Upper lobe of right lung (tissue), 1 donor: ENCODE measurements at places on chromosomes 5 and 9. TPM values are rescaled to one million over a fixed set of nuclear protein-coding genes. Genes with fewer than 3 reads are reported as not detected.

TMOD1 gene
- total RNA-seq, result 11.3 TPM

FOXD4 gene
- 0.75 TPM for total RNA-seq

OGN gene
- 10.6 TPM for total RNA-seq

TCF7 gene
- total RNA-seq, result 7.0 TPM

CD72 gene
- 3.0 TPM for total RNA-seq

HSD17B3 gene
- total RNA-seq, result 0.81 TPM

KIF20A gene
- 0.69 TPM for total RNA-seq

RASGRF2 gene
- total RNA-seq, result 5.4 TPM

NKD2 gene
- 64.4 TPM for total RNA-seq

PLPPR1 gene
- 5.0 TPM for total RNA-seq

FOXD4L6 gene
- total RNA-seq, result not detected

SYK gene
- total RNA-seq, result 63.8 TPM

OR1J2 gene
- total RNA-seq, result not detected

BSPRY gene
- 10.8 TPM for total RNA-seq

ELAVL2 gene
- not detected for total RNA-seq

PCDHGC5 gene
- 1.4 TPM for total RNA-seq

PCDHB12 gene
- 2.8 TPM for total RNA-seq

PCDHB10 gene
- total RNA-seq, result 2.1 TPM

TMEM215 gene
- not detected for total RNA-seq

PCDHB16 gene
- total RNA-seq, result 4.1 TPM

DENND1A gene
- 15.4 TPM for total RNA-seq

LCN6 gene
- total RNA-seq, result 21.5 TPM

TAF11L5 gene
- not detected for total RNA-seq

LAMC3 gene
- total RNA-seq, result 28.5 TPM

NAIP gene
- total RNA-seq, result 28.8 TPM

NR2F1-AS1 gene
- 16.2 TPM for total RNA-seq

SLC1A3 gene
- 43.5 TPM for total RNA-seq

RNF183 gene
- total RNA-seq, result not detected

TRAF1 gene
- 6.0 TPM for total RNA-seq

BHMT2 gene
- 4.7 TPM for total RNA-seq

ZFP62 gene
- total RNA-seq, result 22.6 TPM

TMEM161B gene
- total RNA-seq, result 23.5 TPM

PPP6C gene
- total RNA-seq, result 42.2 TPM

LHX2 gene
- total RNA-seq, result not detected

DHFR gene
- 9.0 TPM for total RNA-seq

GARIN3 gene
- total RNA-seq, result not detected

SPARC gene
- 1,248 TPM for total RNA-seq

ANKRD55 gene
- 0.49 TPM for total RNA-seq

LHX6 gene
- 16.9 TPM for total RNA-seq

GABRA6 gene
- total RNA-seq, result not detected

UBE2B gene
- total RNA-seq, result 94.6 TPM

PCDHB14 gene
- total RNA-seq, result 3.0 TPM

CCDC192 gene
- not detected for total RNA-seq

ZNF618 gene
- 9.8 TPM for total RNA-seq

LRRTM2 gene
- 0.52 TPM for total RNA-seq

MBLAC2 gene
- 4.5 TPM for total RNA-seq

IFNK gene
- total RNA-seq, result not detected

VAV2 gene
- total RNA-seq, result 34.6 TPM

HTR4 gene
- total RNA-seq, result 0.43 TPM

GFPT2 gene
- total RNA-seq, result 20.4 TPM

PDCD1LG2 gene
- total RNA-seq, result 6.3 TPM
